D341Med (cell line): ENCODE measurements at places on chromosomes 2 and 18.
A peak's percentile ranks its signal among the peaks of the same experiment; 100 is the strongest.

GRCh38 chr2:19667536-19667949, 234.2 kb downstream of the TTC32 start:
- DNase-seq: no peak

DNA sequence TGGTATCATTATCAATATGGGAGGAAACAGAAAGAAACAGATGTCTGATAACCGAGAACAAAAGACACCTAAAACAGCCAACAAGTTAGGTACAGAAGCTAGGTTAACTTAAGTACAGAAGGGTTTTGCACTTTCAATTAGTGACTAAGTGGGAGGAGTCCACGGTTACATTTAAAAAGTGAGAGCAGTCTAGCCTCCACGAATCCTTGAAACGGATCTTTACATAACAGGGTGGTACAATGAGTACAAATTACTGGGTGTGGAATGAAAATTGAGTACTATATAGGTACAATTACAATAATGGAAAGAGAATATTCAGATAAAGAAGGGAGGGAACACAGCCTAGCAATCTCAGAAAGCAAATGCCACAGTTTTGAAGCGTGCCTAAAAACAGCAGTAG, 76.6 kb downstream of the TLK1 start:
- DNase-seq: no peak

- DNase-seq: no peak
Observed at GRCh38 chr2:6780765-6781274, 84.9 kb downstream of the CMPK2 start.

GRCh38 chr2:3654011-3654410, 4.0 kb upstream of the ALLC start:
- no peak for DNase-seq

GRCh38 chr2:237160271-237160919, 74.7 kb downstream of the COPS8 start:
- DNase-seq: no peak

DNA sequence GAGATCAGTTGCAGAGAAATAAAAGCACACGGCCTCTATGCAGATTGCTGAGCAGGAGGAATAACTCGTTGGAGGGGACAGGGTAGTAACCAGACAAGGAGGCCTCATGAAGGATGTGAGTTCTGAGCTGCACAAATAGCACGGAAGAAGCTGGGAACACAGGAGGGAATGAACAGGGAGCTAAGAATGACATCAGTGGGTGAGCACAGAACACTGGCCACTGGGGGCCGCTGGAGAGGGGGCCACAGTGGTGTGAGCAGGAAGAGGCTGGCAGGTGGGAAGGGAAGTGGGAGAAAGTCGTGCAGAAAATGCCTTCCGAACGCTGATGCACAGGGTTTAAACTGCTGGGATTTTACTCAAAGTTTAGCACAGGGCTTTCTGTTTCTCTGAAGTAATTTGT, 61.0 kb downstream of the ZAP70 start:
- DNase-seq: peak; percentile 56

GRCh38 chr18:45255197-45255890, 359.9 kb upstream of the SLC14A2 start:
- no peak for DNase-seq

DNA sequence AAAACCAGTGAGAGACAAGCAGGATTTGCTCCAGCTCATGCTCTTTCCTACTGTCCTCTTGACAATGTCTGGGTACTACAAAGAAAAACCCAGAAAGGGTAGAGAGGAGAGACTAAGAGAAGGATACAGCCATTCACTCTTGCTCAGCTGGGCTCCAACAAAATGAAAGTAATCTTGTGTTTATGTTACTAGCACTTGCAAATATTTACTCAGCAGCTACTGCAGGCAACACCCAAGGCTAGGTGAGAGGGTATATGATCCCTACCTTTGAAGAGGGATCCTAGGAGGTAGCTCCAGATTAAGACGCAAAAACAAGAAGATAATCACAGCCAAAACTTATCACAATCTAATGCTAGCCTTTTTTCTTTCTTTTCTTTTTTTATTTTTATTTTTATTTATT, 329.6 kb upstream of the ACVR2A start:
- DNase-seq: no peak
